ENCODE measurements at places on chromosomes 16 and 17.

DNA sequence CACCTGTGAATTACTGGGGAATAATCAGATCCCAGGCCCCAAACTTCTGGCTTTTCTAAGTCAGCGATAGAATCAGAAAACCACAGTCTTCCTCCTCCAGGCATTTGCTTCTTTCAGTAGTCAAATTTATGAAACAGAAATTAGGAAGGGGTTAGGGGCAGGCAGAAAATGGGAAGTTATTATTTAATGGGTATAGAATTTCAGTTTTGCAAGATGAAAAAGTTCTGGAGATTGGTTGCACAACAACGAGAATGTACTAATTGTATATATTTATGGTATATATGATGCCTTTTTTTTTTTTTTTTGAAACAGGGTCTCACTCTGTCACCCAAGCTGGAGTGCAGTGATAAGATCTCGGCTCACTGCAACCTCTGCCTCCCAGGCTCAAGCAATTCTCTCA lies 23.5 kb downstream of the ORC6 start:
- DNase-seq: no peak

- no peak for DNase-seq
These were observed 22.4 kb upstream of the DYNLRB2 start for GRCh38 chr16:80518436-80518835.

DNA sequence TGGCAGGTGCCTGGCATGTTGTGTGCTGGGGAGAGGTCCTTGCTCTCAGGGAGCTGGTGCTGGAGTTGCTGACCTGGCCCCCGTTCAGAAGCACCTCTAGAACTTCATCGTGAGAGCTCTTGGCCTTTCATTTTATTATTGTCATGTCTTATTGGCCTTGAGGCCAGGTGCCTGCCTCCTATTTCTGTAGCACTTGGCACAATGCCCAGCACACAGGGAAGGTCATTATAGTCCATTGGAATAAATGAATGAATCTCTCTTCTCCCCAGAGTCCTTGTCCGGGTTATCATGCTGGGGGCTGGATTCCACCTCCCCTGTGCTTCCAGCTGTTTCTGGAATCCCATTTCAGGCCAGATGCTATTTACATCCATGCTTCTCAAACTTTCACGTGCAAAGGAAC lies 169.2 kb downstream of the HAPSTR1 start:
- DNase-seq: no peak

GRCh38 chr16:3152277-3152990 lies 17.6 kb downstream of the ZNF213 start:
- no peak for DNase-seq

- DNase-seq: no peak
These were observed 37.4 kb downstream of the SHISA6 start for GRCh38 chr17:11278186-11278991.

GRCh38 chr16:79673635-79674034 lies 73.1 kb upstream of the MAF start:
- DNase-seq: no peak

DNA sequence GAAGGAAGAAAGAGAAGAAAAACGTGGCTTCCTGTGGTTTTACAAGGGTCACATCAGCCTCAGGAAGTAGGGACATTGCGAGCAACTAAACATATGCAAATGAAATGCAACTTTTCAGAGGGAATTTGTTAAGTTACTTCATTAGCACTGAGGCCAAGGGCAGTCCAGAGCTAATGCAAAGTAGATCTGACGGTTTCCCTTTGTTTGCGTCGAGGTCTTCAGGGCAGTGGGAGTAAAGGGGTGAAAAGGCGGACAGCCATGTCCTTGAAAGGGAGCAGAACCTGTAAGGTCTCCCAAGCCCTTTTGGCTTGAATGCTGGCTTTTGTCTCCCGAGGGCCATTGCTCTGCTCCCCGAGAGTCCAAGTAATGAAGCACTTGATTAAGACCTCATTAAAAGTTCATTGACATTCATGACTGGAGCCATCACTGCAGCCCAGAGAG lies 85.0 kb downstream of the PMP22 start:
- no peak for DNase-seq

- DNase-seq: no peak
These were observed 84.8 kb upstream of the HNF1B start for GRCh38 chr17:37829592-37830123.

Measured in non-pigmented ciliary epithelial cell (primary cell).